ENCODE measurements at places on chromosomes 1 and 21.

DNA sequence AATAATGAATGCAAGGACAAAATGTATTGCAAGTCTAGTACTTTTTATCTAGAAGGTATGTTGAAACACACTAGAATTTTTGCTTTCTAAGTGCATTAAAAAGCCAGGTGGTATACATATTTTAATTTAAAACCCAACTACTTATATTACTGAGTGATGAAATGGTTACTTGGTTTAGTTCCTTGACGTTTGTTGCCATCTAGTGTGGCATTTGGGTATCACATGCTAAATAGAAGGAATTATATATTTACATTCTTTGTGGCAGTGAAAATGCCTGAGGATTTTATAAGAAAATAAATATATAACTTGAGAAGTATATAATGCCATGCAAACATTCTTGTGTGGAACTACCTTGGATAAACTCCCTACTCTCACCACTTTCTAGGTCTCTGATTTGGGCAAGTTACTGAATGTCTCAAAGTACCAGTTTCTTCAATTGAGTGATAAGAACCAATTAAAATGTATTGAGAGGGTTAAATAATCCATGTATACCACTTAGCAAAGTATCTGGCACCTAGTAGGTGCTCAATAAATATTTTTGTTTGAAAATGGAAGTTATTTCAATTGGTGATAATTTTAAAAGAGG is 69.6 kb downstream of the SDCCAG8 start:
- no peak for DNase-seq

- DNase-seq = no peak
Observed at GRCh38 chr1:232650418-232650817, 20.5 kb upstream of the SIPA1L2 start.

- DNase-seq = no peak
Observed at GRCh38 chr1:22626237-22627157, 9.9 kb upstream of the C1QA start.

GRCh38 chr1:99820546-99820945 is 29.6 kb upstream of the AGL start:
- no peak for DNase-seq

GRCh38 chr21:28393279-28393678 is 599.4 kb downstream of the LTN1 start:
- no peak for DNase-seq

GRCh38 chr1:36522021-36522420 is 39.3 kb upstream of the CSF3R start:
- DNase-seq = no peak

- DNase-seq = no peak
Observed at GRCh38 chr1:212819726-212820125, 27.7 kb downstream of the SPATA45 start.

DNA sequence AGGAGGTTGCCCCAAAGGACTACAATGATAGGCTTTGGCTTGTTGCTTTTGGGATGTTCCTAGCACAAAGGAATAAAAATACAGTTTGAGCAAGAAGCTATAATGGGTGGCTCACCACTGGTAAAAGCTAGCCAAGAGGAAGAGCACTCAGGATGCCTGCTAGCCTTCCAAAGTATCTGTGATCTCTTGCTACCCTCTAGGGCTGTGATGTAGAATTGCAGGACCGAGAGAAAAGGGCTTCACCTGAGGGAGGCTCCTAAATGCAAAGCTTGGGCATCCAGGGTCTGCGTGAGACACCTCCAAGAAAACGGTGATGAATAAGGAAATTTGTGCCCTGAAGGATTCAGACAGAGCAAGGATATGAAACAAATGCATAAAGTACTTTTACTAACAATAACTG is 17.7 kb downstream of the IVL start:
- no peak for DNase-seq

DNA sequence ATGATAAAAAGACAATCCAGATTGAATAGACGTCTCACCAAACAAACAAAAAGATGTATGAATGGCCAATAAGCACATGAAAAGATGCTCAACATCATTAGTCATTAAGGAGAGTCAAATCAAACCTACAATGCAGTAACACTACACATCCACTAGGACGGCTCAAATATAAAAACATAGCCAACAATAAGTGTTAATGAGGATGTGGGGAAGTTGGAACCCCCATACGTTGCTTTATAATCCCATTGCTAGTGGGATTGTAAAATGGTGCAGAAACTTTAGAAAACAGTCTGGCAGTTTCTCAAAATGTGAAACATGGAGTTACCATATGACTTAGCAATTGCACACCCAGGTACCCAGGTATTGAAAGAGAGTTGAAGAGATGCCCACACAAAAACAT is 14.7 kb upstream of the IL24 start:
- no peak for DNase-seq

GRCh38 chr1:105122041-105122440 is 1372.3 kb downstream of the AMY1C start:
- no peak for DNase-seq

DNA sequence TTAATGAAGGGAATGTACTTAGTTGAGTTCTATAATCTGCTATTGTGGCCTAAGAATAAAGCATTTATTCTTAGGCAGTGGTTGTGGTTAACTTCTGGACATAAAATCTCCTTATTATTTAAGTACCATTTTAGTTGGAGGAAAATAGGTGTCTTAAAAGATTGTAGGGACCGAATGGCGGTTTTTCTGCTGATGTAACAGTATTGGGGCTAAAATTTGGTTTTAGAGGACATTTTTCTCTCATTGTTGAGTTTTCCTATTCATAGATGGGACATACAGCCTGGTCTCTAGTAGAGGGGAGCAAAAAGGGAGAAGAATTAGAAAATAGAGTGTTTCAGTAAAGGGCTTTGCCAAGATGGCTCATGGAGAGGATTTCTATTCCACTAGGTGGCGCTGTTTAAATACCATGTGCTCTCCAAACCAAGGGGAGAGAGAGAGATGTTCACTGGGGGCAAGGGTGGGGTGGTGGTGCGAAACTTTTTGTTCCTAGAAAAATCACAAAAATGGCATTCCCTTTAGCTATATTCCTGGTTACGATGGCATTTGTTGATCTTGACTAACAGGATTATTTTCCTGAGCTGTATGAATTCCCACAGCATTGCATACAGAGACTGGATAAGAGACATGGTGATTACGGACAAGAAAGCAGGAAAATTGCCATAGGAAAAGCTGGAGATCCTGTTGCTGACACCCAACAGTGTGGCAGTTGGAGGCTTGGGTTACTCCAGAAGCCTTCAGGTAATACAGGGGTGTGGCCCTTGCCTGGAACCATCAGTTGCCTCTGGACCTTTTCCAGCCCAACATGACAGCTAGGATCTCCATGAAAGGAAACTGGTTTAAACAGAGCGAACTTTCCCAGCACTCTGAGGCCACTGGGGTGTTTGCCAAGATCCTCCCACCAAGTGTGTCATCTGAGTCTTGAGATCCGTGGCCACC is 18.2 kb upstream of the FCGR2A start:
- no peak for DNase-seq

DNA sequence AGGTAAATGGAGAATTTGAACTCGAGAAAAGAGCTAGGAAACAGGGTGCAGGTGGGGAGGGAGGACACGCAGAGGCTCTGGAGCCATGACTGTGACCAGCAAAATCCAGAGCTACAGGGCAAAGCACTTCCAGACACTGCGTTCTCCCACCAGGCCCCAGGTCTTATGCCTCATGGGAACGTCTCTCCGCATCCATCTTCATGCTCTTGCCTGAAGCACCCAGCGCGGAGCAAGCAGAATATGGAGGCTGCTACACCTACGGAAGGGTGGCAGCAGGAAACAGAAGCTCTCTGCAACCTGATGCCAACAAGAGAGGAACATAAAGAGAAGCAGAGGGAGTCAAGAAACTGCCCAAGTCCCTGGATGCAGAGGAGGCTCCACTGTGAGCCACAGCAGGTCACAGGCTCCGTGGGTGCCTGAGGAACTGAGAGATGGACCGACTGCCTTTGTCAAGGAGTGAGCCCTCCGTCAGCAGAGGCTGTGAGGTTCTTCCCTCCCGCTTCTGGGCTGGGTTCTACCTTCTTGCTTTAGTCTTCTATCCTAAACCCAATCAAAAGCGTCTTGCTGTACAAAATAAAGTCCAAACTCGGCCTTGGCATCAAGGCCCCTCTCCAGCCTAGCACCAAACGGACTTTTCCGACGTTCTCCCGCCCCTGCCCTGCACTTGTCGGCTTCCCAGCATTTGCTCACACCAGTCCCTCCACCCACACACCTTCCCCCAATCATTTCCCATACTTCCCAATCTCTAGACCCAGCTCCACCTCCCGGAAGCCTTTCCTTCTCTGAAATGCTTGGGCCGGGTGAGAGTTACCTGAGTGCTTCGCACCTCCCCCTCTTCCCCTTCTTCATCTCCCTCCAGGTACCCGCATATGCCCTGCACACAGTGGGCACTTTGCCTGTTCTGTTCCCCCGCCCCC is 930 bp downstream of the DHCR24 start:
- no peak for DNase-seq

- no peak for DNase-seq
Observed at GRCh38 chr1:24987875-24988557, 57.9 kb upstream of the RUNX3 start.

GRCh38 chr1:223393275-223394214 is at the start of gene CCDC185:
Gene CCDC185, plus strand, starts transcription at chr1:223393415. Its CDS starts 61 bp downstream, at chr1:223393476.
- DNase-seq = no peak

DNA sequence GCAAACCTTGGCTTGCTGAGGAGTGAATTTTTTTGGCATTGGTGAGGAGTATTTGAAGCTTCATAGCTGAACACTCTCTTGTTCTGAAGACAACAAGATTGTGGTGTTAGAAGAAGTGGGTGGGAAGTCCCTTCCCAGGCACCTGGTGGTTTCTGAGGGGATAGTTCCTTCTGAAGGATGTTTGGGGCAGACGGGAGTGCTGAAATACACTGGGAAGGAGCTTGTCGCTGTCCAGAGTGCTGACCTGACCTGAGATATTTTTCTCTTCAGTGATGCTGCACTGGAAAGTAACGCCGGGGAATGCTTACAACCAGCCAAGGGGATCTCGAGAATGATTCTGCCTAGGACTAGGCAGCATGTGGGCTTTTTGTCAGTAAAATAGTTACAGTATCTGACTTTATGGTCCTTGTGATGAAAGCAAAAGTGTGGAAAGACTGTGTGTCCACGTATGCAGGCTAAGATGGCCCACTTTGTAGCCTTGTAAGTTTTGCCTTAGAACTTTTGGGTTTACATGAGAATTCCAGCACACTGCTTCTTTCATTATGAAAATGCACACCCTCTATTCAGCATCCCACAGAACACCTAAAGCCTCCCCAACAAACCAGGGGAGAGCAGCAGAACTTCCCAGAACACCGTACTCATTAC is 33.1 kb upstream of the NFASC start:
- no peak for DNase-seq
